Effector CD8-positive, alpha-beta T cell (primary cell): ENCODE measurements at places on chromosomes 3 and 15.

- no peak for DNase-seq
These were observed 15.9 kb upstream of the LTF start for GRCh38 chr3:46480491-46481195.

DNA sequence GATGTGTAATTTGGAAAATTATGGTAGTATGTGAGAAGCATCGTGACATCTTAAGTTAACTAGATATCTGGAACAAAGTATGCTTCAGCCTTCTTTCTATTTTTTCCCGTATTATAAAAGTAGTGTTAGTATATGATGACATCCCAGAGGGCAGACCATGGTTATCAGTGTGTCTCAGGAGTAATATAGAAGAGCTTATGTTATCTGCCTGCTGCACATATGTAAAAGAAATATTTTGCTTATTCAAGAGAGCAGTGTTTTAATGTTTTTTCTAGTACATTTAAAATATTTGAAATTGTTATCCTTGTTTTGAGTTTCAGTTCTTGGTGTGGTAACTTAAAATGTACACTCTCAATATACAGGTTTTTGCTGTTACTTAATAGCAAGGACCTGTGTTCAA is 24.1 kb downstream of the PLCL2 start:
- no peak for DNase-seq

- DNase-seq, result no peak
These were observed 50.1 kb upstream of the CGNL1 start for GRCh38 chr15:57326196-57326595.

DNA sequence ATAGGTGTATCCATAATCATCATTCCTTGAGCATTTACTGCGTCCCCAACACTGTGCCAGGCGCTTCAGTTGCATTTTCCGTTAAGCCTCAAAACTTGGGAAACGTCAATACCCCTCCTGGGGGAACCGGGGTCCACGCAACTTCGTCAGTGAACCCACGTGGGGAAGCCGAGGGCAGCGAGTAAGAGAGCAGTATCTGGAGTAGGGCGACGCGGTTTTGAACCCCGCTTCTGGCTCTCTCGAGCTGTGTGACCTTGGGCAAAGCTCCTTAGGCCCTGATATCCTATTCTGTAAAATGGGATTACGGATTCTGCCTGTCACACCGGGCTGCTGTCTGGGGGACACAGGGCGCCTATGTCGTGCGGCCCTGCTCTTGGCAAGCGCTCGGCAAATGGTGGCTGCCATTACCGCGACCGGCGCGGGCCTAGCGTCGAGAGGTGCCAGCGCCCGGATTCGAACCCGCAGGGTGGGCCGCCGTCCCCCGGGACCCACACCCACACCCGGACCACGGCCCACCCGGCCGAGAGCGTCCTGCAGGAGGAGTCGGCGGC is 590 bp downstream of the POLG start:
- no peak for DNase-seq

GRCh38 chr15:29123171-29123570 is 146.5 kb downstream of the NSMCE3 start:
- no peak for DNase-seq

DNA sequence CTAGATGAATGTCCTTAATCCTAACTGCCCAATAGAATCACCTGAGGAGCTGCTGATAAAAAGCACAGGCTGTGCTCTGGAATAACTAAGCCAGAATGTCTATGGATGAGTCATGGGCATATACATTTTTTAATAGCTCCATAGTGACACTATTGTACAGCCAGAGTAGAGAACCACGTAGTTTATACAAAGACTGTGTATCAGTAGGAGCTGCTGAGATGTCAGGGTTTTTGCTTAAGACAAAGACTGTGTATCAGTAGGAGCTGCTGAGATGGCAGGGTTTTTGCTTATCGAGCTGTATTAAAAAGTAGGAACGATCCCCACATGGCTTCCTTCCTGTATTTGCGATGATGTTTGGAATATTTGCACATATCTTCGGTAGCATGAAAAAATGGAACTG is 137.4 kb downstream of the SV2B start:
- no peak for DNase-seq

DNA sequence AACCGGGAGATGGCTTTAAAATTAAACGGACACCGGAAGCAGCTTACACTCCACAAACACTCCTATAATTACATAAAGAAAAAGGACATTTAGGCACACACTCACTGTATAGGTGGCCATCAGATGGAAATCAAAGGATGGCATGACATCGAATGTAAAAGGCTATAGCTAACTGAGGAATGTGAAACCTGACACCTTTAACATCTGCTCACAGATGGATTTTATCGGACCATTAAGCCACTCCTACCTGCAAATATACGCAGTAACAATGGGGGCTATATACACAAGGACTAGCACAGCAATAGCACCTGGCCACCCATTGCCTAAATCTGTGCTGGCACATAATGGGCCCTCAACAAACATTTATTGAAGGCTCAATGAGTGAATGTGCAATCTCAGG is 14.5 kb upstream of the RBSN start:
- DNase-seq, result no peak

DNA sequence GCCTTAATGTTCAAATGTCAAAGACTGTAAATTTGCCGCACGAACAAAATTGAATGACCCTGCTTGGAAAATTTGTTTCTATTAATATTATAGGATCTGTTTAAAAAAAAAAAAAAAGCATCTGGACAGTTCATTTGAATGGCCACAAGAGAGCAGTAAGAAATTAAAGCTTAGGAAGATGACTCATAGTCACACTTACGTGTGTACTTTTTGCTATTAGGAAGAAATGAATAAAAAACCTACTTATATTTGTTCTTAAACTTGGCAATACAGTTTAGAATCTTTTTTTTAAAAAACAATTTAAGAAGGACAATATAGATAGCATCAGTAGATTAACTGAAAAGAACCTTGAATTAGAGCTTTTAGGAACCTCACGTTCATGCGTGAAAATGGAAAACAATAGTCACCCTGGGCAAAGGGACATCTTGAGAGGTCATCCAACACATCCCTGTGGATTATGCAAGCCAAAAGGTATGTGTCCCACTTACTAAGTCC is 621.8 kb downstream of the MECOM start:
- no peak for DNase-seq

DNA sequence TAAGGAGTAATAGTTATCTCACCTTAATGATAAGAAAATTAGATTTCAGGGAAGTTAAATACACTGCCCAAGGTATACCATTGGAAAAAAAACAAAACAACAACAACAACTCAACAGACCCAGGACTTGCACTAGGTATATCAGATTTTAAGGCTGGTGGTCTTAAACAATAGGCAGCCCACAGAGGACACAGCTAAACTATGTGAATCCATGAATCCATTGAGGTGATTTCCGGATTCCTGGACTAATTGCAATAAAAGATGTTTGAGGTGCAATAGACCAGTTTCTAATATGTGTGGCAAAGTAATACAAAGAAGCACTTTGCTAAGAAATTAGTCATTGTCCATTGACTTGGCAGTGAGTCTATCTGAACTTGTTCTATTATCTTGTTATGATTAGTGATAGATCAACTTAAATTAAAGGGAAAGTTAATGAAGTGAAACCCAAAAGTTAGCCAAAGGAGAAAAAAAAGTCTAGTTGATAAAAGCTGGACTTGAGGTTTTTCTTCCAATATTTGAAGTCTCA is 60.9 kb upstream of the MAGI1 start:
- no peak for DNase-seq

- DNase-seq, result no peak
These were observed 24.7 kb upstream of the SCAANT1 start for GRCh38 chr3:63936925-63937324.

DNA sequence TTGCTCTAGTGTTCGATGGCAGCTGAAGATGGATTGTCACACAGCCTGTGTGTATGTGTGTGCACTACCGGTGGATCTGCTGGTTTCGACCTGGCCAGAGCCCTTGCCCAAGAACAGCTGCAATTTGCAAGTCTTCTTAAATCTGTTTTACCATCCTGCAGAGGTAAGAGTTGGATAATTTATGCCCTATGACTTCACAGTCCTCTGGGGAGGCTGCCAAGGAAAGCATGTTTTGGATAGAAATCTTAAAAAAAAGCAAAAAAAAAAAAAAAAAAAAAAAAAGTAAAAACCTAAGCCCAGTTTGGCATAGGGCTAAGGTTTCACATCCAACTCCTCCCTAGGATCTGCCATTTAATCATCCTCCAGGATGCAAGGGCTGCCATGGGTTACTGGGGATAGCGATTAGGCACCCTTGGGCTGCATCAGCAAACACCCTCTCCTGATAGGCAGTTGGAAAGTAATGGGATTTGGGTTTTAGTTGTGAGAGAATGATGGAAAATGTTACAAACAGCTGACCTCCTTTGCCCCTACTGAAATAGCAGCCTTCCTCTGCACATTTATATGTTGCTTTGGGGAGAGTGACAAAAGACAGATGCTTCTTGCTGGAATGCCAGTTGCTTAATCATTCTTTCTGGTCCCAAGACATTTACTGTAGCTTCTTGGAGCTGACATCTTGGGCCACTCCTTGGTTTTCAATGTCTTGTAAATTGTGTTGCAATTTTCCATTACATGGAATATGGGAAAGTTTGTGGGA is 35.4 kb downstream of the CD200R1L start:
- DNase-seq, result no peak

- DNase-seq, result no peak
These were observed 37.6 kb downstream of the PIAS1 start for GRCh38 chr15:68091743-68092142.

DNA sequence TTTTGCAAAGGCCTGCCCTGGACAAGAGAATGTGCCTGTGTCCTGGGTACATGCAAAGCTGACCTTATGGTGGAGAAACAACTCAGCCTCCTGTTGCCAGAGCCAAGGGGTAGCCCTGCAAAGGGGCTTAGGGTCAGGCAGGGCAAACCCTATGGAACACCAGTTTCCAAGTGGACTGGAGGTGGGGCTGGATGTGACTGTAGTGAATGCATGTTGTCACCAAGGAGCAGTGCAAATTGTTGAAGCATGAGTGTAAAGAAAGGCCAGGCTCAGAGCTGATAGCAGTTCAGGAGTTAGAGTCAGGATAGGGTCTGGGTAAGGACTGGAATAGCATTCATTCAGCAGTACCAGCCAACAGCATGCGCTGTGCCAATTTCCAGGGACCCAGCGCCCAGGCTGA is 82.9 kb upstream of the PXYLP1 start:
- DNase-seq, result no peak

- no peak for DNase-seq
These were observed 412.8 kb upstream of the WNT5A start for GRCh38 chr3:55899887-55900286.

DNA sequence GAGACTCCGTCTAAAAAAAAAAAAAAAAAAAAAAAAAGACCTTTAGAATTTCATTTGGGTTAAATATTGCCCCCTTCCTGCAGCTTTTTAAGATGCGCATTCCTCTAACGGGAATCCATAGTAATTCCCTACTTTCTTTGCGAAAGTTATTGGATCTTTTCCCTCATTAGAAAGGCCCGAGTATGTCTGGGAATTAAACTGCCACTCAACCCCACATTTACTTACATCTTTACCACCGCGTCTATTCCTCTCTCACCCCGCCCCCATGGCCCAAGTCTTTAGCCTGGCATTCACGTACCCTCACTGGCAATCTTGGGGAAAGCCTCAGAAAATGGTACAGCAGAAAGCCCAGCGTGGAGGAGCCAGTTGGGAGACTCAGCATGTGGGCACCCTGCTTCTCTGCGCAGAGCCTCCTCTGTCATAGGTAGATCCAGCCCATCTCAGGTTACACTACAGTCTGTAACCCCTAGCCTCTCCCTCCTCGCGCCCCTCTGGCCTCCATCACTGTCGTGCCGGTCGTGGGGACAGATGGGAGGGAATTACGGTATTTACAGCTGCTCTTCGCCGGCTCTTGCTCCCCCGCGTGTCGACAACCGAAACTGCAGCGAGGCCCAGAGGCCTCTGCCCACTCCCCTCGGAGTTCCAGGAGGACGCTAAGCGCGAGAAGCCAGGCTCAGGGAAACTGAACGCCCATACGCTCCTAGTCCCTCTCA is 6.4 kb upstream of the ANKDD1A start:
- peak; percentile 62 for DNase-seq

- DNase-seq, result no peak
These were observed 252.9 kb upstream of the SOX2 start for GRCh38 chr3:181458857-181459256.

DNA sequence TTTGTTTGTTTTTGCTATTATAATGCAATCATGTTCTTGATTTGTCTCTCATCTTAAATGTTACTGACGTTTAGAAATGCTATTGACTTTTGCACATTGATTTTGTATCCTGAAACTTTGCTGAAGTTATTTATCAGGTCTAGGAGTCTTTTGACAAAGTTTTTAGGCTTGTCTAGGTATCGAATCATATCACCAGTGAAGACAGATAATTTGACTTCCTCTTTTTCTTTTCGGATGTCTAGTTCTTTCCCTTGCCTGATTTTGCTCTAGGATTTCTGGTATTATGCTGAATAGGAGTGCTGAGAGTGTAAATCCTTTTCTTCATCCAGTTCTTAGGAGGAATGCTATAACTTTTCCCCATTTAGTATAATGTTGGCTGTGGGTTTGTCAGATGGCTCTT is 719.7 kb upstream of the BCHE start:
- no peak for DNase-seq

DNA sequence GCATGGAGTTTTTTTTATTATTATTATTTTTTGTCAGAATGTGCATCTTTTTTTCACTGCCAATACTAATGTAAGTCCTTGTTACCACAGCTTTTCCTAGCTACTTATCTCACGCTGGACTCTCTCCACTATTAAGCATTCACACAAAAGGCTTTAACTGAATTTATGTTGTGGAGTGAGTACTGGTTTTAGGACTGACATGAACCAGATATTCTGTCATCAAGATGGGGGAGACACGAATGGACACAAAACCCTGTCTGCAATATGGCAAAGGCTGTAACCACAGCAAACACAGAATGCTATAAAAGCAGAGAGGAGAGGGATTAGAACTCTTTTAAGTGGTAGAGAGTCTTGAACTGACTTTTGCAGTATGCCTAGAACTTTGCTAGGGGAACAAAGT is 592.2 kb upstream of the TBL1XR1 start:
- no peak for DNase-seq

- no peak for DNase-seq
These were observed 857.9 kb upstream of the CADM2 start for GRCh38 chr3:84100861-84101260.

GRCh38 chr3:183214277-183214612 is 38.8 kb upstream of the B3GNT5 start:
- no peak for DNase-seq

- no peak for DNase-seq
These were observed 52.0 kb downstream of the SUCNR1 start for GRCh38 chr3:151925419-151925818.
